ENCODE measurements at places on chromosomes 3 and 15.

DNA sequence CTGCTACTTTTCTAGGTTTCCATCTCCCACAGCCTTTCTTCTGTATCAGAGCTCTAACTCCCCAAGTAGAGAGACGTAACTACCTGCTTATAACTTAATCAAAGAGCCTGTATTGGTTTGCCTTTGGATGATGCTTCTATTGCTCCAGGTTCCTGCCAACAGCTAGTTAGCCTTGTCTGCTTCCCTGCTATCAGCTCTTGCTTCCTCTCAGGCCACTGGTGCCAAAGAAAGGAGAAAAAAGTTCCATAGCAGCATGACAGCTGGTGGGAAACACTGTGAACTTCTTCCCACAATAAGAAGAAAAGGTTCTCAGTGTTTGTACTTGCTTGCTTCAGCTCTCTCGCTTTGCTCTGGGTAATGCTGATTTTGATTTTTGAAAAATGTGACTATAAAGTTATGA lies 206.6 kb downstream of the GBE1 start:
- DNase-seq, result no peak

DNA sequence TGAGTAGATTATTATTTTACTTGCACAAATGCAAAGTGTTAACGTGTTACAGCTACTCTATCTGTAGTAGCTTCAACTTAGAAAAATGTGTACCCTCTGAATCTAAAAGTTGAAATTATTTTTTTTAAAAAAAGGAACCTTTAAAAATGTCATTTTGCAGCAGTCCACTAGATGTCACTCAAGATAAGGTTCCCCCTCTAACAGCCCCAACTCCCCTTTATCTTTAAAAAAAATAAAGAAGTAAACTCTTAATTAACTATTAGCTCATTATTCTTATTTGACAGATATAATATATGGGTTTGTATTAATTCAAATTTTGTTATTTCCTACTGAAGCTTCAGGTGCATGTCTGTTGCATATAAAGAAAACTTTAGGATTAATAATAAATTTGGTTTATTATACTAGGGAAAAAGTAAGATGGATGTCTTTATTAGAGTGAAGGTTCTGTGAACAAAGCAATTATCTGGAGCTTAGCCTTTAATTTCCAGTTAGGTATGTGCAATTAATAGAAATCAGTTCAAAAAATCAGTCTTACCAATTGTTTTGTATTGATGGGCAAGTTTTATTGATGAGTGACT lies 288.5 kb downstream of the VGLL3 start:
- DNase-seq, result no peak

GRCh38 chr15:71349336-71349735 lies 234.1 kb downstream of the THSD4 start:
- DNase-seq, result no peak

DNA sequence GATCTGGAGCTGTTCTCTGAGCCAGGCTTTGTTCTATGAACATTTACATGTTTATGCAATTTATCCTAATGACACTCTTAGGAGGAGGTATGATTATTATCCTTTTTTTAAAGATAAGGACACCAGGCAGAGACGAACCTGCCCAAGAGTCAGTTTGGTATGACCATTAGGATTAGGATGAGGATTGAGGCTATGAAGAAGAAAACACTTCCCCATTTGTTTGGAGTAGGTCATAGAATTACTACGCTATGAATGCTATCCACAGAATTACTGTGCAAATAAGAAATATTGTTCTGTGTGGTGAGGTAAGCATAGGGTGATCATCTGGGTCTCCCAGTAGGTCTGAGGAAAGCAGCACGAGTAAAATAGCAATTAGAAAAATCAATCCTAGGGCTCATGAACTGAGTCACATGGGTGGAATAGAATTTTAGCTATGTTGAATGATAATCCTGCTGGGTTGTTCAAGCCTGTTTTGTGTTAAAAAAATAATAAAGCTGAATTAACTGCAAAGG lies 23.9 kb downstream of the EIF4E3 start:
- no peak for DNase-seq

DNA sequence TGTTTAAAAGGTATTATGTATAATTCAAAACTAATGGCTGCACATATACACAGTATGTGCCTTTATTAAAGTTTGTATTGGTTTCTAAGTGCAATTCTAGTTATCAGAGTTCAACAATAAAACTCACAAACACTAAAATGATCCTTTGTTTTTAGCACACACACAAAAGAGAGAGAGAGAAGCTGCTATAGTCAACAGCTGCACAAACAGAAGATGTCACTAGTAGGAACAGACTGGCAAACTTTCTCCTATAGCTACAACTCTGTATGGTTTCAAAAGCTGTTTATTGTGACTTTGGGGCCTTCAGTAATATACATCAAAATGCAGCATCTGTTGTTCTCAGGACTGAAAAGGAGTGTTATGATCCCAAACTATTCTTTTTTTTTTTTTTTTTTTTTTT lies 6.1 kb downstream of the SECISBP2L start:
- DNase-seq, result no peak

- no peak for DNase-seq
Measured at GRCh38 chr3:27224197-27224596, 145.0 kb downstream of the NEK10 start.

GRCh38 chr15:90160781-90161727 lies 40.1 kb upstream of the SEMA4B start:
- no peak for DNase-seq

- DNase-seq, result no peak
Measured at GRCh38 chr3:123314359-123315270, 112.9 kb downstream of the SEC22A start.

- DNase-seq, result no peak
Measured at GRCh38 chr3:150956376-150956775, 16.2 kb downstream of the CLRN1 start.

- DNase-seq, result no peak
Measured at GRCh38 chr3:71421820-71422566, 161.5 kb downstream of the FOXP1 start.

DNA sequence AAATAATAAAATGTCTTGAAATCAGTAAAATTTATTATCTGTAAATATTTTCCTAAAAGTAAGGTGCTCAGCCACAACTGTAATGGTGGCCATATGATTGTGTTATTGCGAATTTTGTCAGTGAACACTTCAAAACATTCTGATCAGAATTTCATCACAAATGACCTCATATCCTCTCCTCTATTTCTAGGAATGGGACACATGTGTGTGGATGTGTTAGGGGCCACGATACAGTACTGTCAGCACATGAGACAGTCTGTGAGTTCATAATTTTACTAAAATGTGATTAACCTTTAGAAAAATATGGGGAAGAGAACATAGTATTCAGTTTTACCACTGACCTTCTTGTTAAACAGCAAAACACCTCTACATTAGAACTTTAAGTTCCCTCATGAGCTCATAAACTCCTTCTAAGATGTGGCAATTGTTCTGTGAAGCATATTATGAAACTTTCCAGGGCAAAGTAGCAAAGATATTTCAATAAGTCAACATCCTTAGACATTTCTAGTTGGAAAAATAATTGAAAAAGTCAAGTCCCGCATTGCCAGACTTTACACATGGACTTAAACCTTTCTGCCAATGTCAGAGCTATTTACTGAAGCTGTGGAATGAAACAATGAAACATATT lies 158.2 kb upstream of the ABI3BP start:
- no peak for DNase-seq

- peak; percentile 8 for DNase-seq
Measured at GRCh38 chr3:113533534-113533892, 1.2 kb downstream of the SIDT1 start.

GRCh38 chr15:20672470-20672869 lies 130.9 kb upstream of the GOLGA6L6 start:
- no peak for DNase-seq

DNA sequence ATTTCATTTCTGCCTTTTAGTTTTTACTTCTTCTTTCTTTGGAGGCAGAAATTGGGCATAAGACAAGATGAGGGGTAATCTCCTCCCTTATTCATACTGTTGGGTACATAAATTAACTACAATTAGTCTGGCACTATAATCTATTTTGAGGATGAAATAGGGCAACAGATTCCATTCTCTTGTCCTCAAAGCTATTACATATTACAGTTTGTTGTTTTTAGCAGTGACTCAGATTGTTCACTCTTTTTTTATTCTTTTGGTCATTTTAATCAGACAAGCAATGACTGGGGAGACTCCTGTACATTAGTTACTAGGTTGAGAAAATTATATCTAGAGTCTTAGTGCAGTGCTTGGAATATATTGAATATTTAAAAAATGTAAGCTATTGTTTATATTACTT lies 556.0 kb downstream of the OTOL1 start:
- DNase-seq, result no peak

GRCh38 chr3:52069135-52069534 lies 12.8 kb upstream of the DUSP7 start:
- DNase-seq, result no peak

GRCh38 chr15:82298520-82298919 lies 35.9 kb downstream of the SAXO2 start:
- peak; percentile 39 for DNase-seq

DNA sequence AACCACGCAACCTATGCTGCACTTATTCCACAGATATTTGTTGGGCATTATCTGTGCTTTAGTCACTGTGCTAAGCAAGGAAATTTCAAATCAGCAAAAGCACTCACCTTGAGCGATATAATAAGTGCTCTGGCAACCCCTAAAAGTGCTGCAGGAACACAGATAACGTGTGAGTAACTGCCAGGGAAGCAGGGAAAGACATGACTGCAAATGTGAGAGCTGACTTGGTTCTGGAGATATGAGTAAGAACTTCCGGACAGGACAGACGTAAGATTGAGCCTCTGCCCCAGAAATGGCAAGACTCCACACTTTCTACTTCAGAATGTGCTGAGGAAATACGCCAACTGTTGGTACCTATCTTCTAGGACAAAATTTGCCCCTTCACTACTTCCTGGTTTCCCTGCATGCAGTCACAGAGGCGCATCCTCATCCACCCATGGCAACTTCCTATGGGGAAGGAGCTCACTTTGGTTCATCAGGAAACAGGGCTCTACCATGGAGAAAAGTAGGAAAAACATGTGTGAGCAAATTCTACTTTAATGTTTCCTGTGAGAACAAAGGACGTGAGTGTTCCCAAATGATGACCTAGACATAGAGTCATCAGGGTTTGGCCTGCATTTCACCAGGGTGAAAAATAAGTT lies 41.7 kb downstream of the AQP9 start:
- no peak for DNase-seq

Measured in activated CD4-positive, CD25-positive, alpha-beta regulatory T cell (primary cell).